Common myeloid progenitor, CD34-positive (primary cell): ENCODE measurements at places on chromosomes 13 and 19.
A peak's percentile ranks its signal among the peaks of the same experiment; 100 is the strongest.

DNA sequence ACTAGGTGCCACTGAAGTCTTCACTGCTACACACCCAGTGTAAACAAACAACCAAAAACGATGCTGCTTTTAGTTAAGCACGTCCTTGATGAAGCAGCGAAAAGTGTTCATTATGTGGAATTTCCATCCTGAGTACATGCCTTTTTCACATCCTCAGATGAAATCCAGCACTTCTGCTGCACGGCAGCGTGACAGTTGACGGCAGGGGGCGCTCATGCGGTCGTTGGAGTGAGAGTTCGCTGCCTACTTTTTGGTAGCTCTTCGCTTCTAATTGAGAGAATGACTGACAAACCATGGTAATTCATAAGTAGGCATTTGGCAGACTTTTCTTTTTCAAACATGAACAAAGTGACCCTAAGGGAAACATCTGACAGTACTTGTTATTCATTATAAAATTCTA lies 1124.9 kb downstream of the EFNB2 start:
- H3K27ac ChIP-seq = no peak overlapping the region
- peaks cover 5% of the 10 kb centered on the region for H3K4me1 ChIP-seq
- H3K27me3 ChIP-seq = no peaks in the 10 kb centered on the region
- H3K4me3 ChIP-seq = peak overlapping the region; percentile 36

- no peak overlapping the region for H3K4me3 ChIP-seq
- H3K4me1 ChIP-seq = peaks cover 19% of the 10 kb centered on the region
- H3K27me3 ChIP-seq = no peaks in the 10 kb centered on the region
- no peak overlapping the region for H3K27ac ChIP-seq
- no peaks in the 10 kb centered on the region for H3K36me3 ChIP-seq
These were observed 20.4 kb downstream of the CEACAM3 start for GRCh38 chr19:41816761-41817160.

DNA sequence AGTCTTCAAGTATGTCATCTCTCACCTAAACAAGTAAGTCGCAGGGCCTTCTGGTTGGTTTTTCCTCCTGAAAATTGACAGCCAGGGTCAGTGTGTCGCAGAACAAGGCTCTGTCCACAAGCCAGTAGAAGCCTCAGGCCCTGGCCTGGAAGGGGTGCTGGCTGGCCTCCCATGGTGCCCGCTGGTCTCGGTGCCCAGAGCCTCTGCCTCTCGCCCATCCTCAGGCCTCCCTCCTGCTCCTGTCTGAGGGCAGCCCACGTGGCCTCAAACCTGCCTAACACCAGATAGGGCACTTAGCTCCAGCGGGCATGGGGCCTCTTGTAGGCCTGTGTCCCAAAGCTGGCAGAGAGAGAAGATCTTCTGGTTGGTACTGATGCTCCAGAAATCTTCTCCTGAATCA lies 20.3 kb upstream of the NPAS1 start:
- H3K27ac ChIP-seq = no peak overlapping the region
- no peak overlapping the region for H3K4me3 ChIP-seq
- DNase-seq = no peak
- H3K36me3 ChIP-seq = peaks cover 56% of the 10 kb centered on the region
- H3K27me3 ChIP-seq = no peaks in the 10 kb centered on the region

DNA sequence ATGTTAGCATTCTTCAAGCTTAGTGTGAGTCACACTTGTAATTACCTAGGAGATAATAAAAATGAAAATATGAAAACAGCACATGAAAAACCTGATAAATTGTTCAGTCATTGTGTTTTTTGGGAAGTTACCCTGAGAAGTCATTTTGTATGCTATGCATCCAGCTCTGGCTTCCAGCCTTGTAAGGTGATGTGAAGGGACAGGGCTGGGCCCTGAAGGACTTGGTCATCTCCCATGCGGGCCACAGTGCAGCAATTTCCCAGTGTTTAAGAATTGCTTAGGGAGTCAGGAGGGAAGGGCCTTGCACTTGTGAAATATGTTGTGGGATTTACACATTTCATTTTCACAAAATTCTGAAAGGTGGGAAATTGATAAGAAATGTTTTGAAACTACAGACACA lies 41.3 kb downstream of the ARHGEF7 start:
- H3K27me3 ChIP-seq = no peaks in the 10 kb centered on the region
- peaks cover 16% of the 10 kb centered on the region for H3K4me1 ChIP-seq

DNA sequence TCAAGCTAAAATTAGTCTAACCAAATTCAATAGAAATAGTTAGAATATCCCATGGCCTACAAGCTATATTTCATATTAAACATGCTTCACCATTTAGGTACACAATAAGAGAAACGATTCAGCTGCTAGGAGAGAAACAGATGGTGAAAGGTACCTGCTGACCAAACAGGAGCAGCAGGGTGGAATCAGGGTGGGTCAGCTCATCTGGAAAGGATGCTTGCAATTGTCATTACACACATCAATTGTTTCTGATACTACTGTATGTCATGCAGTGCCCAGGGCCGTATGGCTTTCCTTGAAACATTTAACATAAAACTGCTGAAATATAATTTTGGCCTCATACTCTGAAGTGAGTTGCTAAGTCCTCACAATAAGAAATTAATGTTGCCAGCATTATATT lies 776.0 kb downstream of the DACH1 start:
- H3K4me1 ChIP-seq = no peaks in the 10 kb centered on the region
- H3K27ac ChIP-seq = no peak overlapping the region
- DNase-seq = no peak
- no peak overlapping the region for H3K4me3 ChIP-seq
- H3K36me3 ChIP-seq = no peaks in the 10 kb centered on the region

GRCh38 chr19:6712231-6712630 lies 8.2 kb downstream of the C3 start:
- no peaks in the 10 kb centered on the region for H3K4me1 ChIP-seq
- H3K4me3 ChIP-seq = no peak overlapping the region
- H3K27ac ChIP-seq = no peak overlapping the region
- peaks cover 38% of the 10 kb centered on the region for H3K27me3 ChIP-seq
- no peaks in the 10 kb centered on the region for H3K36me3 ChIP-seq
- DNase-seq = no peak

- H3K27me3 ChIP-seq = peaks cover 4% of the 10 kb centered on the region
- no peak for DNase-seq
- H3K4me1 ChIP-seq = no peaks in the 10 kb centered on the region
- no peak overlapping the region for H3K27ac ChIP-seq
- H3K4me3 ChIP-seq = no peak overlapping the region
These were observed 116.4 kb downstream of the TSHZ3 start for GRCh38 chr19:31232871-31233270.

DNA sequence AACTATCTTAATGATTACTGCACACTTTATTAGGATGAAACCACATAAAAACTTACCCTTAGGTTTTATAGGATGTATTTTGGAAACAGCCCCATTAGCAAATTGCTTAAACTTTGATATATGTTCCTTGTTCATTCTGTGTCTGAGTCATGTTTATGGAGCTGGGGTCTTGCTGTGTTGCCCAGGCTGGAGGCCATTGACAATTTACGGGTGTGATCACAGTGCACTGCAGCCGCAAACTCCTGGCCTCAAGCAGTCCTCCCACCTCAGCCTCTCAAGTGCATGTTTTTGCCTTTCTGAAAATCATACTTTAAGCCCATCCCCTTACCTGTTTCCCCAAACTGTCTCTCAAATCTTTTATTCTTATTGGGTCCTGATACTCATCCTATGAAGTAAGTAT lies 5.2 kb upstream of the CHAMP1 start:
- no peak overlapping the region for H3K4me3 ChIP-seq
- no peaks in the 10 kb centered on the region for H3K27me3 ChIP-seq
- no peak for DNase-seq
- H3K36me3 ChIP-seq = peaks cover 6% of the 10 kb centered on the region

DNA sequence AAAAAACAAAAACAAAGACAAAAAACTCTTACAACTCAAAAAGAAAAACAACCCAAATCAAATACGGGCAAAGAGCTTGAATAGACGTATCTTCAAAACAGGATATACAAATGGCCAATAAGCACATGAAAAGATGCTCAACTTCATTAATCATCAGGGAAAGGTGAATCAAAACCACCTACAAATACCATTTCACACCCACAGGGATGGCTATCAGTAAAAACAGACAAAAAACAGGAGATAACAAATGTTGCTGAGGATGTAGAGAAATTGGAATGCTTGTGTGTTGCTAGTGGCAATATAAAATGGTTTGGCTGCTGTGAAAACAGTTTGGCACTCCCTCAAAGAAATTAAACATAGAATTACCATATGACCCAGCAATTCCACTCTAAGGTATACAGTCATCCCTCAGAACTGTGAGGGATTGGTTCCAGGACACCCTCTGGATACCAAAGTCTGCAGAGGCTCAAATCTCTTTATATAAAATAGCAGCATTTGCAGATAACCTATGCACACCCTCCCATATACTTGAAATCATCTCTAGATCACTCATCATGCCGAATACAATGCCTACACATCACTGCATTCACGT lies 29.7 kb downstream of the MLLT1 start:
- no peak overlapping the region for H3K27ac ChIP-seq
- H3K36me3 ChIP-seq = peaks cover 43% of the 10 kb centered on the region
- H3K4me1 ChIP-seq = no peaks in the 10 kb centered on the region
- DNase-seq = no peak
- H3K4me3 ChIP-seq = no peak overlapping the region

DNA sequence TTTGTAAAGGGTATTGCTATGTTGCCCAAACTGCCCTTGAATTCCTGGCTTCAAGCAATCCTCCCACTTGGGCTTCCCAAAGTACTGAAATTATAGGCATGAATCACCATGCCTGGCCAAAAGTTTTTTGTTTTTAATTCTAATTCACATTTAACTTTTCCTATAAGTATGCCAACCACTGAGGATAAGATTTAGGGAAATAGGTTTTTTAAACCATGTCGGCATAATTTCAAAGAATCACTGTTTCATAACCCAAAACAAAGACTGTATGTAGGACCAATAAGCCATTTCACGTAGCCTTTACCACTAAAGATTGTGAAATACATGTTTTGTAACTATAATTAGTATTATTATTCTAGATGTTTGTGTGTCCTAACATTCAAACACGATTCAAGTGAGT lies 8.2 kb downstream of the ZDHHC20 start:
- H3K36me3 ChIP-seq = peaks cover 2% of the 10 kb centered on the region
- no peaks in the 10 kb centered on the region for H3K4me1 ChIP-seq
- no peak for DNase-seq
- H3K27me3 ChIP-seq = no peaks in the 10 kb centered on the region
- H3K4me3 ChIP-seq = no peak overlapping the region
- H3K27ac ChIP-seq = no peak overlapping the region

- no peak overlapping the region for H3K27ac ChIP-seq
- H3K4me1 ChIP-seq = no peaks in the 10 kb centered on the region
- DNase-seq = no peak
- no peaks in the 10 kb centered on the region for H3K36me3 ChIP-seq
- no peak overlapping the region for H3K4me3 ChIP-seq
These were observed 444.8 kb downstream of the LIG4 start for GRCh38 chr13:107770541-107770940.

GRCh38 chr13:31121379-31122140 lies 40.1 kb downstream of the HSPH1 start:
- no peak for DNase-seq
- H3K27ac ChIP-seq = no peak overlapping the region
- H3K27me3 ChIP-seq = peaks cover 4% of the 10 kb centered on the region
- H3K36me3 ChIP-seq = no peaks in the 10 kb centered on the region
- H3K4me3 ChIP-seq = no peak overlapping the region
- H3K4me1 ChIP-seq = no peaks in the 10 kb centered on the region

- no peaks in the 10 kb centered on the region for H3K36me3 ChIP-seq
- no peaks in the 10 kb centered on the region for H3K27me3 ChIP-seq
- H3K27ac ChIP-seq = no peak overlapping the region
- no peak for DNase-seq
These were observed 576.9 kb downstream of the IRS2 start for GRCh38 chr13:109209526-109209925.

DNA sequence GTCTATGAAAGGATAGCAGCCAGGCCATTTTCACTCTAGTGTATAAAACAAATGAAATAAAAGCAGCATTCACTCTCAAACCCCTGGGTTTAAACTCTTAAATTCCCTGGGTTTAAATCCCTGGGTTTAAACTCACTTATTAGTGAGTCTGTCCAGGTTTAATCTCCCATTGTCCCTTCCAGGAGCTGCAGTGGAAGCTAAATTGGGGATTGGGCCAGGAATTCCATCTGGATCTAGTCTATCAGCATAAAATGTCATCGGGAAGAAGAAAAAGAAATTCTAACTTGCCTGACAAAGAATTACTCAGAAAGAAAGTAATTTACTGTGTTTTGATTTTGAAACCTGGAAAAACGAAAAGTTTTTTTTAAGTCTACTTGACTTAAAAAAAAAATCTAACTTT lies 54.8 kb downstream of the FRY start:
- no peak overlapping the region for H3K27ac ChIP-seq
- H3K4me1 ChIP-seq = no peaks in the 10 kb centered on the region
- no peak overlapping the region for H3K4me3 ChIP-seq
- H3K27me3 ChIP-seq = no peaks in the 10 kb centered on the region
- H3K36me3 ChIP-seq = peaks cover 34% of the 10 kb centered on the region
- no peak for DNase-seq

GRCh38 chr13:51541809-51542258 lies 42.4 kb upstream of the WDFY2 start:
- DNase-seq = no peak
- no peak overlapping the region for H3K27ac ChIP-seq
- no peaks in the 10 kb centered on the region for H3K27me3 ChIP-seq
- no peak overlapping the region for H3K4me3 ChIP-seq
- no peaks in the 10 kb centered on the region for H3K36me3 ChIP-seq
- H3K4me1 ChIP-seq = peaks cover 10% of the 10 kb centered on the region

GRCh38 chr19:51803967-51804366 lies 9.0 kb downstream of the FPR3 start:
- H3K36me3 ChIP-seq = no peaks in the 10 kb centered on the region
- H3K27ac ChIP-seq = no peak overlapping the region
- H3K4me1 ChIP-seq = peaks cover 2% of the 10 kb centered on the region
- no peak overlapping the region for H3K4me3 ChIP-seq
- DNase-seq = peak; percentile 60

- H3K4me1 ChIP-seq = no peaks in the 10 kb centered on the region
- H3K27me3 ChIP-seq = no peaks in the 10 kb centered on the region
- H3K27ac ChIP-seq = no peak overlapping the region
- DNase-seq = no peak
These were observed 21.9 kb downstream of the MIR17HG start for GRCh38 chr13:91369441-91369831.

- no peak overlapping the region for H3K4me3 ChIP-seq
- H3K36me3 ChIP-seq = no peaks in the 10 kb centered on the region
- no peak for DNase-seq
- no peaks in the 10 kb centered on the region for H3K27me3 ChIP-seq
- H3K4me1 ChIP-seq = peaks cover 12% of the 10 kb centered on the region
These were observed 495.9 kb downstream of the GPC5 start for GRCh38 chr13:91894316-91894715.
